ENCODE measurements at places on chromosomes 13 and 19.

- no peak overlapping the region for H3K27ac ChIP-seq
- H3K36me3 ChIP-seq: no peaks in the 10 kb centered on the region
- no peak overlapping the region for H3K4me3 ChIP-seq
- H3K27me3 ChIP-seq: peaks cover 30% of the 10 kb centered on the region
- DNase-seq: no peak
Measured at GRCh38 chr13:26075498-26075897, 23.7 kb upstream of the SHISA2 start.

GRCh38 chr13:41501281-41501680, 43.9 kb downstream of the RGCC start:
- H3K4me1 ChIP-seq: peaks cover 78% of the 10 kb centered on the region
- H3K4me3 ChIP-seq: no peak overlapping the region
- no peak overlapping the region for H3K27ac ChIP-seq
- DNase-seq: no peak
- H3K27me3 ChIP-seq: no peaks in the 10 kb centered on the region

DNA sequence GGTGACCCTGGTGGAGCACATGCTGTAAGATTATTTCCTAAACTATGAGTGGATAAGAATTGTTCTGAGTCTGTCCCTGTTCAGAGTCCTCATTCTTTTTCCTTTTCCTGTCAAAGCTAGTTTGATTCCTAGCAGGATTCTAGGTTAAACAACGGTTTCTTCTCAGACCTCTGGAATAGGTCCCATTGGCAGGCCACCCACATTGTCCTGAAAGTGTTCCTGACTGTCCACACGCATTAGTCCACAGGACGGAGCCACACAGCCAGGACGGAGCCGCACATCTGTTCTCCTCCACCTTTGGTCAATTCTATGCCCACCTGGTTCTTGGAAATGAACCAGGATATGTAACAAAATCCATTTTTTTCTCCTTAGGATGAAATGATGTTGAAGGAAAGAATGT, 46.1 kb downstream of the ANKRD10 start:
- H3K27me3 ChIP-seq: peaks cover 40% of the 10 kb centered on the region
- peaks cover 2% of the 10 kb centered on the region for H3K36me3 ChIP-seq
- H3K27ac ChIP-seq: no peak overlapping the region
- peaks cover 5% of the 10 kb centered on the region for H3K4me1 ChIP-seq

GRCh38 chr19:41868120-41868988, 8.3 kb downstream of the RPS19 start:
- DNase-seq: no peak
- H3K27me3 ChIP-seq: no peaks in the 10 kb centered on the region
- H3K4me1 ChIP-seq: peaks cover 96% of the 10 kb centered on the region
- peaks cover 70% of the 10 kb centered on the region for H3K36me3 ChIP-seq
- peak overlapping the region; percentile 86 for H3K27ac ChIP-seq

- no peak overlapping the region for H3K27ac ChIP-seq
- peaks cover 36% of the 10 kb centered on the region for H3K4me1 ChIP-seq
- H3K4me3 ChIP-seq: no peak overlapping the region
- H3K27me3 ChIP-seq: no peaks in the 10 kb centered on the region
- peaks cover 5% of the 10 kb centered on the region for H3K36me3 ChIP-seq
Measured at GRCh38 chr13:97239306-97239705, 17.2 kb downstream of the MBNL2 start.

- H3K4me3 ChIP-seq: no peak overlapping the region
- no peaks in the 10 kb centered on the region for H3K27me3 ChIP-seq
- H3K36me3 ChIP-seq: no peaks in the 10 kb centered on the region
- H3K27ac ChIP-seq: no peak overlapping the region
- DNase-seq: no peak
Measured at GRCh38 chr13:59856281-59856810, 307.4 kb downstream of the DIAPH3 start.

DNA sequence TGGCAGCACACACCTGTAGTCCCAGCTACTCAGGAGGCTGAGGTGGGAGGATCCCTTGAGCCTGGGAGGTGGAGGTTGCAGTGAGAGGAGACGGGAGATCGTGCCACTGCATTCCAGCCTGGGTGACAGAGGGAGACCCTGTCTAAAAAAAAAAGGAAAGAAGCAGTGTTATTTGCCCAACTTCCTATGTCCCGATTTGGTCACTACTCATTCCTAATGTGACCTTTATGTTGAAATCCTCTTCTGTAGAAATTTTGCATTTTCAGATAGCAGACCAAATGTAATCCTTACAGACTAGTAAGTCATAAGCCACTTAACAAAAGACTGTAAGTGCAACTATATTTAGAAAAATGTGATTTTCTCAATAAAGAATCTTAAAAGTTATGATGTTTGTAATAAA, 18.2 kb upstream of the STK24 start:
- peaks cover 2% of the 10 kb centered on the region for H3K27me3 ChIP-seq
- H3K36me3 ChIP-seq: peaks cover 3% of the 10 kb centered on the region
- peaks cover 22% of the 10 kb centered on the region for H3K4me1 ChIP-seq
- no peak for DNase-seq

GRCh38 chr13:97058391-97058790, 64.1 kb upstream of the OXGR1 start:
- no peaks in the 10 kb centered on the region for H3K36me3 ChIP-seq
- no peak for DNase-seq
- no peak overlapping the region for H3K27ac ChIP-seq
- no peak overlapping the region for H3K4me3 ChIP-seq
- H3K4me1 ChIP-seq: no peaks in the 10 kb centered on the region
- H3K27me3 ChIP-seq: peaks cover 21% of the 10 kb centered on the region

GRCh38 chr13:30305456-30305970, 1.8 kb downstream of the KATNAL1 start:
- H3K27me3 ChIP-seq: no peaks in the 10 kb centered on the region
- peaks cover 34% of the 10 kb centered on the region for H3K4me1 ChIP-seq
- H3K36me3 ChIP-seq: peaks cover 2% of the 10 kb centered on the region

GRCh38 chr13:99151516-99151915, 49.1 kb upstream of the UBAC2 start:
- peak; percentile 14 for DNase-seq
- no peaks in the 10 kb centered on the region for H3K36me3 ChIP-seq
- peaks cover 12% of the 10 kb centered on the region for H3K4me1 ChIP-seq
- no peak overlapping the region for H3K4me3 ChIP-seq
- no peaks in the 10 kb centered on the region for H3K27me3 ChIP-seq
- no peak overlapping the region for H3K27ac ChIP-seq

DNA sequence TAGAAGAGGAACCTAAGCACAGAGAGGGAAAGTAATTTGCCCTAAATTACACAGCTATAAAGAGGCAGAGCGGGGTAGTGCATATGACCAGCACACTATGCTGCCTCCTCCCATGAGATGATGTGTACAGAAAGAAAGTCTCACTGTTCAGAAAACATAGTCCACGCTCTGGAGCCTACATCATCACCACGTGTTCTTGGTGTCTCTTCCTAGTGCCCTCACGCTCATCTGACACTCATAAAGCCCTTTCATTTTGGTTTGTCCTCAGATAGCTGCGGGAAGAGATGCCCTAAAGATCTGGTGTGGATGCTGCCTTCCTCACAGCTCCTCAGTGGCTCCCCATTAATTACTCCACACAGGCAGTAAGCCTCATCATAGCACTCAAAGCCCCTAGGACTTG, 27.4 kb upstream of the SIAH3 start:
- no peak for DNase-seq
- H3K4me1 ChIP-seq: peaks cover 2% of the 10 kb centered on the region
- H3K36me3 ChIP-seq: no peaks in the 10 kb centered on the region
- no peak overlapping the region for H3K27ac ChIP-seq
- no peak overlapping the region for H3K4me3 ChIP-seq

- DNase-seq: no peak
- H3K36me3 ChIP-seq: no peaks in the 10 kb centered on the region
- no peak overlapping the region for H3K4me3 ChIP-seq
- no peaks in the 10 kb centered on the region for H3K4me1 ChIP-seq
- no peak overlapping the region for H3K27ac ChIP-seq
- H3K27me3 ChIP-seq: no peaks in the 10 kb centered on the region
Measured at GRCh38 chr13:48644141-48644540, 9.6 kb upstream of the CYSLTR2 start.

DNA sequence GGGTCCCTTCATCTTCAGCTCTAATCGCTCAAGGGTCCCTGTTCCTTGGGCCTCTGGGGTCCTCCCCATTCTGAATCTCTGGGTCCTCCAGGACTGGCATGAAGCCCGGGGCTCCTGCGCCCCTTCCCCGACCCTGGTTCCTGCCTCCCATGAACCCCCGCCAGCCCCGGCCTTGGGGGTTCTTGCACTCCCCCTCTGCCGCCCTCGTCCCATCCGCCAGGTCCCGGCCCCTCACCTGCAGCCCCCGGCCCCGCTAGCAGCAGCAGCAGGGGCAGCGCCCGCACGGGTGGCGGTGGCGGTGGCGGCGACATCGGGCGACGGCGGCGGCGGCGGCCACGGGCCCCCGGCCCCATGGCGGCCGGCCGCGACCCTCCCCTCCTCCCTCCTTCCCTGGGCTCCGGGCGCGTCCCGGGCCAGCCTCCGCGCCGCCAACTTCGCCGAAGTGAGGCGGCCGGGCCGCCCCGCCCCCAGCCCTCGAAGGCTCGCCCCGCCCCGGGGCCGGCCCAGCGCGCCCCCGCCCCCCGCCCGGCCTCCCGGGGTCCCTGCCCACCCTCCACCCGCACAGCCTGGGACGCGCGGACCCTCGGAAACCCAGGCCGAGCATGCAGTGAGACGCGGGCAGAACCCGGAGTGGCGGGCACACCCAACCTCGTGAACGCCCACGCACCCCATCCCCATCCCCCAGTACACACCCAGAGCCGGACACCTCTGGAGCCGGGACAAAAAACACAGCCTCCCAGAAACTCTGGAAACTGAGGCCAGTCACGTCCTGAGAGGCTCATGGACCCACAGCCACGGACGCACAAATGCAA, at the start of gene NOTCH3:
Gene NOTCH3, minus strand, starts transcription at position 443 of the 812 bp plus-strand sequence. Its CDS starts 90 bp downstream, at position 353.
- H3K27ac ChIP-seq: no peak within 1 kb of the TSS
- peaks cover 54% of the 10 kb centered on the region for H3K27me3 ChIP-seq
- no peaks in the 10 kb centered on the region for H3K36me3 ChIP-seq
- H3K4me3 ChIP-seq: peak within 1 kb of the TSS; percentile 32

All from activated naive CD8-positive, alpha-beta T cell treated with anti-CD3 and anti-CD28 coated beads, Interleukin-2, amount 50 U/mL, for 24 hours (primary cell).